ENCODE measurements at places on chromosomes 11 and 22.

DNA sequence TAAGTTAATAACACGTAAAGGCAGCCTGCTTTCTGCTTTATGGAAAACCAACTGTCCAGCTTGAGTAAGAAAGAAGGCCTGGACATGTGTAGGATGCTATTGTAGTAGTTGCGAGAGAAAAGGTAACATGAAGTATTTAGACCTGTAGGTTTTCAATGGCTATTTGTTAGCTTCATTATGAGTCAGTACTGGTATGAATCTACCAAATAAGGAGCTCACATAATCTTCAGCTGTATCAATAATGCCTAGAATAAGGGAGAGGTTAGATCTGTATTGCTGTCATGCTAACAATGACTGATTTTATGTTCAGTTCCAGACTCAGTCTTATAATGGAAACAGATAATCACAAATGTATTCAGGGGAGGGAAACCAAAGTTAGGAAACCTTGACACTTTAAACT lies 550.3 kb downstream of the CNTN5 start:
- DNase-seq: no peak

- peak; percentile 54 for DNase-seq
Observed at GRCh38 chr11:14445542-14446530, 53.8 kb downstream of the COPB1 start.

GRCh38 chr11:36500315-36500721 lies 9.8 kb downstream of the TRAF6 start:
- DNase-seq: peak; percentile 91

GRCh38 chr11:68430801-68431200 lies 29.8 kb upstream of the PPP6R3 start:
- DNase-seq: no peak

GRCh38 chr11:98564881-98565280 lies 455.9 kb upstream of the CNTN5 start:
- no peak for DNase-seq

DNA sequence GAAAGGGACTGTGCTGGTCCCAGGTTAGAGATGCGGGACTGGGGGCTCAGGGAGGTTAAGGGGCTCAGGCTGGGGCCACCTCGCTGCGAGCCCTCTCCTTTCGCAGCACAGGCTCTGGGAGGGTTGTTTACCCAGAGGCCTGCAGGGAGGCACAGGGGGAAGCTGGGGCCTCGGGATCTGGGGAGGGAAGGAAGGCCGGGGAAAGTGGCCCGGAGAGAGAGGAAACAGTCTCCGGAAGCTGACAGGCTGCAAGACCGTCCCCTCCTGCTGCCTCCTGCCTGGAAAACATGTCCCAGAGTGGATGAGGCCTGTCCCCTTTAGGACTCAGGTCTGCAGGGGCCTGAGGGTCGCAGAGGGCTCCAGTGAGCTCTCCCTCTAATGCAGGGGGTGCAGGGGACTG lies 45.4 kb downstream of the MYO7A start:
- DNase-seq: no peak

DNA sequence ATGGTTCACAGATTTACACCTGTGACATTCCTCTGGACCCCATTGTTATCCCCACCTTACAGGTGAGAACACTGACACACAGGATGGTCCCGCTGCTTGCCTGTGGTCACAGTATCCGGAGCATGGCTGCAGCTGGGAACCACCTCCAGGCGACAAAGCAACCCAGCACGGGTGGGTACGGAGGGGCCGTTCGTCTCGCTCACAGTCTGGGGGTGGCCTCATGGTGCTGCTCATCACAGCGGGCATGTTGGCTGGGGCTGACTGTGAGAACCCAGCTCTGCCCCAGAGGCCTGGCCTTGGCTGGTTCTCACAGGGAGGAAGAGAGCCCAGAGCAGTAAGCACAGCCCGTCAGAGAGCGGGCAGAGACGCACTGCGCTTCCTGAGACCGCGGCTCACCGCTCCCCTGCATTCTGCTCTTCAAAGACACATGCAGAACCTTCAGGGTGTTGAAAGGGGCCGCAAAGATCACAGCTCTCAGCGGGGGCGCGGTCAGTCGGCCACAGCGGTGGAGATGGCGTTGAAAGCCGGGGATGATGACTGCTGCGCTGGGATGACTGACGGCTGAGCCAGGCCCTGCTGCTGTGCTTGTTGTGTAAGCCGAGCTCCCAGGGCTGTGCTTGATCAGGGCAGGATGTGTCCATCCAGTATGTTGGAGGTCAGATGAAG lies 423.0 kb downstream of the BRD1 start:
- DNase-seq: peak; percentile 78

GRCh38 chr11:535210-535518 lies 212 bp downstream of the HRAS start:
- no peak for DNase-seq

- peak; percentile 69 for DNase-seq
Observed at GRCh38 chr11:68269414-68270081, 2.2 kb downstream of the C11orf24 start.

DNA sequence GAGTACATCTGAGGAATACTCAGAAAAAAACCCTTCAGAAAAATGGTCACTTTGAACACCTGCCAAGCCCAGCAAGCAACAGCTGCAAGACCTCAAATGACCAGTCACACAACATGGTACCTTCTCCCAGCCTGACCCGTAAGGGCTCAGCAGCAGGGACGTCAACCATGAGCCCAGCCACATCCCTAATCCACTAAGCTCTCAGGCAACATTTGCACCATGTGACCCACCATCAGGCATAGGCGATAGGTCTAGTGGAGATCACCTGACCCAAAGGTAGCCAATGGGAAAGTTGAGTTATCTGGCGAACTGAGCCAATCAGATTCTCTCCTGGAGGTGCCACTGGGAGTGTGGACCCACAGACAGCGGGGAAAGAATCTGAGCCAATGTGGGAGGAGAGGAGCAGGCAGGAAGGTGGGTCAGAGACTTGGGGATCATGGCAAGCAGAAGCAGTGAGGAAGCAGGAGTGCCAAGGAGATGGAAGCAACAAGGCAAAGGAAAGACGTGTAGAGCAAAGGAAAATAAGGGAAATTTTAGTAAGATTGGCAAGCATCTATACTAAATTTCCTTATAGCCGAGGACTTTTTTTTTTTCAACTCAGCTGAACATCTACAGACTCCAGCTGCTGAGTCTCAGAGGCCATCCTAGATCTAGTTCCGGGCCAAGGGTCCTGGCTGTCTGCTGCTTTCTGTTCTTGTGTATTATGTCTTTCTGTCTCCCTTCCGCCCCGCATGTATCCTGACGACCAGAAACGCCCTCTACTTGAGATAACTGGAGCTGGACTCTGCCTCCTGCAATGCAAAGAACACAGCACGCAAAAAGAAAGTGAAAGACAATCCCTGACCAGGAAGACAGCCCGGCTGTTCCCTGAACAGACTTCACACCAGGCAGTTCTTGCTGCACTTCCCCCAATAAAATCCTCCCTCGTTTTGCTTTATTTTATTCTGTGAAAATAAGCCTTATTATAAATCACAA lies 11.0 kb upstream of the PLAAT2 start:
- DNase-seq: peak; percentile 80

DNA sequence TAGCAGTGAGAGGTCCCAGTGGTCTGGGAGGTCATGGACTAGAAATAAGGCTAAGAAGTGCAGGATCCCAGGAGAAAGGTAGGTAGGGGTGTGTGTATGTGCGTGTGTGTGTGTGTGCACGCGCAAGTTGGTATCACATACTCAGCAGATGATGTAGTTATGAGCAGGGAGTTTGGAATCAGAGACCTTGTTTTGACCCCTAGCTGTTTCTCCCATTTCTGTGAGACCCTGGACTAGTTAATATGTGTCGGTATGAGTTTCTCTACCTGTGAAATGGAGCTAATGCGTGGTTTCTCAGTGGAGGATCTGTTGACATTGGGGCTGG lies 1.3 kb downstream of the SERPING1 start:
- DNase-seq: peak; percentile 51

DNA sequence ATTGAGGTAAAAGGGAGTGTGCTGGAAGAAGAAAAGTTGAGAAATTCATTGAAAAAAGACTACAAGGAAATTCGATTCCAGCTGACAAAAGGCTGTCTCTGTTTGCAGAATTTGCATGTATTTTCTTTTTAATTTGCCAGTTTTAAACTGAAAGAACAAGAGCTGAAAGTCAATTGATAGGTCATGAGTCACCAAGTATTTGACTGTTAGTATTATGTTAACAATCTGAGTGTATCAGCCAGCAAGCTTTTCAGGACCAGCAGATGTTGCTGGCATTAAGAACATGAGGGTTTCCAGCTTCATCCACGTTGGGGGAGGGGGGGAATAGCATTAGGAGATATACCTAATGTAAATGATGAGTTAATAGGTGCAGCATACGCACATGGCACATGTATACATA lies 726.7 kb downstream of the METTL15 start:
- peak; percentile 87 for DNase-seq

DNA sequence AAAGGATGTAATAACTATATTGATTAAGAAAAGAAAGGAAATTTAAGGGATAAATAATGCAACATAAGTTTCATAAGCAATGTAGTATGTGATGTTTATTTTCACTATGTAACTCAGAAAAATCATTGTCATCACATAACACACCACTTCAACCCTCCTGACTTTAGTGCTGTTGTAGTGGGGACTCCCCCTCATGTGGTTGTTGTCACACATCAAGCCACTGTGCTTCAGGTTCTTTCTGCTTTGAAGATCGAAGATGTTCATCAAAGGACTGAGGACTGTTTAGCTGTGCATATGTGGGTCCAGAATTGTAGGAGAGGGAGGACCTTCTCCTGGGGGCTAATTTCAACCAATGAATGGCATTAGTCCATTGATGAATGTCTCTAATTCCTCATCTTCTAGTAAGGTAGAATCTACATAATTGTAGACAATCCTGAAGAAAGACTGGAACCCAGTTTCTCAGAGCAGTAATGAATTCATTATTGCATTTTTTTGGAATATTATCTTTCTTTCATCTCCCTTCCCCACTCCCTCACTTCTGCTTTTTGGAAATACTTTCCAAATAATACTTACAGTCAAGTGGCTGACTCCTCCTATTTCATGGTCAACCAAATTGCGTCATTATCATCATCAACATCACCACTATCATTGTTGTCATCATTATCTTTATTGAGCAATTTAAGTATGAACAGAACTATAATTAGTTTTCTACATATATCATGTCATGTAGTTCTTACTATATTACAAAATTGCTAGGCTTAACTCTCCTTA lies 9.8 kb upstream of the CARD16 start:
- no peak for DNase-seq

- DNase-seq: peak; percentile 58
Observed at GRCh38 chr11:12727563-12728211, 53.5 kb downstream of the TEAD1 start.

- DNase-seq: peak; percentile 50
Observed at GRCh38 chr11:82229341-82229740, 504.3 kb downstream of the FAM181B start.

- DNase-seq: no peak
Observed at GRCh38 chr11:74429205-74429604, 31.0 kb upstream of the PGM2L1 start.

GRCh38 chr11:77026743-77027142 lies 7.5 kb upstream of the B3GNT6 start:
- DNase-seq: no peak

DNA sequence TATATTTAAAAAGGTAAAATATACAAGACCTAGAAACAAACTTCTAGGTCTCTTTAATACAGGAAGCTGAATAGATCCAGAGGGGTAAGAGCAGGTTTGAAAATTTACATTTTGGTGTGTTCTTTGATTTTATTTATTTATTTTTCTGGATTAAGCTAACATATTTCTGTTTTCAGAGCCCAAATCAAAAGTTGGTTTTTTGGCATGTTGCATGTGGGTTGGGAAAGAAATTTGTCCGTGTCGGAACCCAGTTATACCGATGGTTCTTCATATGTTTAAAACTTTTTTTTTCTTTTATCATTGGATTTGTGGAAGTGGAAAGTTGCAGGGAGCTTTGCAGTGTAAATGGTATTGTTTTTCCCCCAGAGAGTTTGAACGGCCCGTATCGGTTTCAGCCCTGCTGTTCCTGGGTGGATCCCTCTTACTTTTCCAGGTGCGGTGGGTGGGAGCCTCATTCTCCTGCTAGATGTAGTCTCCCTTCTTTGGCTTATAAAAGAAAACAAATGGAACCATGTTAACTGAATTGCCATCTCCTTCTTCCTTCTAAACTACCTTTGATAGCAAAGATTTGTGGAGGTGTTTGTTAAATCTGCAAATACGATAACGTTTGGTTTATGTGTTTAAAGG lies 746 bp downstream of the CTNND1 start:
- no peak for DNase-seq

- peak; percentile 66 for DNase-seq
Observed at GRCh38 chr11:84800755-84801346, 826.3 kb downstream of the DLG2 start.

DNA sequence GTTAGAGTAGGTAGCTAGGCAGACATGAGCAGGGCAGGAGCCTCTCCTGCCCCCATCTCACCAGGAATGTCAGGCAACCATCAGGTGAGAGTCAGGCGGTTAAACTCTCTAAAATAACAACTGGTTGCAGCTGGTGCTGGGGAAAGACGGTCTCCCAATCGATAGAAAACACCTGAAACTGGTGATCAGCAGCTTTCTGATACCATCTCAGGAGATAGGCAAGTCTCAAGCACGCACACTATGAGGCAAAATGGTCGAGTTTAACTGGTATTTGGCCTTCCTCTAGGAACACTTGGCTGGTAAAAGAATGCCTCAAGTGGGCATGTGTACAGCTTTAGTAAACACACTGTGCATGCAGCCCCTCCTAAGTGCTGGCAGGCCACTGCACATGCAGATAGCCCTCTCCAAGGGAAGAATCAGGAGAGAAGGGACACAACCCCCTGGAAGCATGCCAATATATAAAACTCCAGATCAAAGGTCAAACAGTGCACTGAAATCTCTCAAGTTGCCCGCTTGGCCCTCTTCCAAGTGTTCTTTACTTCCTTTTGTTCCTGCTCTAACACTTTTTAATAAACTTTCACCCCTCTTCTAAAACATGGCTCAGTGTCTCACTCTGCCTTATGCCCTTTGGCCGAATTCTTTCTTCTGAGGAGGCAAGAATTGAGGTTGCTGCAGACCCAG lies 88.7 kb downstream of the USP35 start:
- DNase-seq: no peak

GRCh38 chr11:59062602-59063529 lies 23.2 kb upstream of the GLYATL1B start:
- DNase-seq: peak; percentile 5

- no peak for DNase-seq
Observed at GRCh38 chr22:44192098-44192815, 11.5 kb downstream of the PARVG start.

DNA sequence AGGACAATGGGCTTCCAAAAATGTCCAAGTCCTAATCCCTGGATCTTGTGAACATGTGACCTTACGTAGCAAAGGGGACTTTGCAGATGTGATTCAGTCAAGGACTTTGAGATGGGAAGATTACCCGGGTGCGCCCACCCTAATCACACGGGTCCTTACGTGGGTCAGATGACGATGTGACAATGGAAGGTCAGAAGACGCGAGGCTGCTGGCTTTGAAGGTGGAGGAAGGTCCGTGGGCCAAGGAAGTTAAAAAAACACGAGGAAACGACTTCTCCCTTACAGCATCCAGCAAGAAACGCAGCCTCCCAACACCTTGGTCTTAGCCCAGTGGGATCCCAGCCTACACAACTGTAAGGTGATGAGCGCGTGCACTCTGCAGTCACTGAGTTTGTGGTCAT lies 860.1 kb downstream of the TBC1D22A start:
- DNase-seq: no peak

- no peak for DNase-seq
Observed at GRCh38 chr11:120586728-120587127, 75.2 kb downstream of the GRIK4 start.

Data from fibroblast of skin of scalp (primary cell).